ENCODE measurements at places on chromosomes 5 and 9.

- no peak for DNase-seq
Observed at GRCh38 chr5:135328128-135328687, 70.8 kb downstream of the MACROH2A1 start.

DNA sequence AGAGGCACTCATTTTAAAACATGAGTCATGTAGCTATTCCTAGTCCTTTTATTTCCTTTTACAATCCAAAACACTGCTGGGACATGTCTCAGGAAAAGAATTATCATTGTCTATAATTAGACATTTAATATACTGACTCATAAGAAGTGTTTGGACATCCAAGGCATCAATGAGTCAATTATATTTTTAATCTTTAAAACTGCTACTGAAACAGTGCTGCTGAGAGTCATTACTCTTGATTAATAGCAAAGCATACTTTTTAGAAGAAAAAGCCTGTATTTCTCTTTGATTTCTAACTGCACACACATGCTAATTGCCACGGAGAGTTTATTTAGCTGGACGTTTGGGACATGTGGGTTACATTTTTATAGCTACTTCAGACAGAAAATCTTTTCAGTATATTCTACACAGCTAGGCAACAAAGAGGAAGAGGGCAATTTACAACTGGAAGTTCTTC lies 1249.0 kb upstream of the CDH18 start:
- no peak for DNase-seq

DNA sequence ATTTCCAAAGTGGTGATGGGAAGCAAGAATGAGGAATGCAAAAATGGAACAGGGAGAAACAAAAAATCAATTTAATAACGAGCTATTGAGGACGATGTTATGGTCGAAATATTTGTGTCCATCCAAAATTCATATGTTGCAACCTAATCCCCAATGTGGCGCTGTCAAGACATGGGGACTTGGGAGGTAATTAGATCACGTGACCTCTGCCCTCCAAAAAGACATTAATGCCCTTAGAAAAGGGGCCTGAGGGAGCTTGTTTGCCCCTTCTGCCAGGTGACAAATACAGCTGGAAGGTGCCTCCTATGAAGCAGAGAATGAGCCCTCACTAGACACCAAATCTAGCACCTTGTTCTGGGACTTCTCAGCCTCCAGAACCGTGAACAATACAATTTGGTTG lies 315.2 kb upstream of the CDH9 start:
- no peak for DNase-seq

DNA sequence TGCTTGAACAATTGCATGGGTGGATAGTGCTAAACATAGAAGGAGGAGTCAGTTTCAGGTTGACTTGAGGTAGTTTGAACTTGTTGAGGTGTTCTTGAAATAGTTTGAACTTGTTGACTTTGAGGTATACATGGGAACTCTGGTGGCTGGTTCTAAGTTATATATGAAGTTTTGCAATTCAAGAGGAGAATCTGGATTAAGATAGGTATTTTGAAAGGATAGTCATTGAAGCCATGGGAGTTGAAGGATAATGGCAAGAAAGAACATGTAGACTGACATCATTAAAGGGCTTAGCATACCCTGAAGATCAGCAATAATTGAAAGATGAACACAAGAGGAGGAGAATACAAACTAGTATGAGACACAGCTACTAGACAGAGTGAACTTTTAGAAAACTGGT lies 181.9 kb upstream of the MRPS30 start:
- DNase-seq: no peak

GRCh38 chr9:129341171-129341986 lies 163.3 kb upstream of the IER5L start:
- no peak for DNase-seq

- DNase-seq: no peak
Observed at GRCh38 chr5:112646139-112646936, 91.3 kb upstream of the APC start.
